ENCODE measurements at places on chromosomes 1 and 21.

DNA sequence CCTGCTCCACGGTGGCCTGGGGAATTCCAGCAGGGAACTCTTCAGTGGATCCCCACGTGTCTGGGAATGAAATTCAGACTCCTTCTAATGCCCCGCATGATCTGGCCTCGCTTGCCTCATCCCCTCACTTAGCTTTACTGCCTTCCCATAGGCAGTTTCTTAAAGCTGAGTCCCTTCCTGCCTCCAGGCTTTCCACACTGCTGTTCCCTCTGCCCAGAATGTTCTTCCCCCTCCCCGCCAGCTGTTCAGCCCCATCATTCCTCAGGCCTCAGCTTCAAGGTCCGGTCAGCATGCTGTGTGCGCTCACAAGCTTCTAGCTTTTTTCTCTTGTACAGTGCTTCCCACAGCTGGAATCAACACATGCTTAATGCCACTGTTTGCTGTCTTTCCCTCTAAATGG is 54.9 kb upstream of the WASF2 start:
- DNase-seq: no peak

DNA sequence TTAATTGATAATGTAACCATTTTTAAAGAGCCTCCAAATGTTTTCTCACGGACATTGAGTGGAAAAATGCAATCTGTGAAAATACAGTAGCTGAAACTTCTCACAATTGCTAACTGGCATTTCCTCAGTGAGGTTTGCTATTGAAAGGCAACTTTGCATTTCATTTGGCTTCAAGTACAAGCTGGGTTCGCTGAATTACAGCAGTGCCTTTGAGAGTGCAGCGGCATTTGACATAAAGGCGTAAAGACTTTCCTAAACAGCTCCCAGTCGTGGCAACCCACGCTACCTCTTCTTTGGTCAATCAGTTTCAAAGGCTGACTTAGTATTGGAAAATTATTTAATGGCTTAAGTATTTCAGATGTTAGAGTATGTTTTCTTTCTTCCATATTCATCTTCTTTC is 39.3 kb upstream of the ZBTB18 start:
- DNase-seq: no peak

DNA sequence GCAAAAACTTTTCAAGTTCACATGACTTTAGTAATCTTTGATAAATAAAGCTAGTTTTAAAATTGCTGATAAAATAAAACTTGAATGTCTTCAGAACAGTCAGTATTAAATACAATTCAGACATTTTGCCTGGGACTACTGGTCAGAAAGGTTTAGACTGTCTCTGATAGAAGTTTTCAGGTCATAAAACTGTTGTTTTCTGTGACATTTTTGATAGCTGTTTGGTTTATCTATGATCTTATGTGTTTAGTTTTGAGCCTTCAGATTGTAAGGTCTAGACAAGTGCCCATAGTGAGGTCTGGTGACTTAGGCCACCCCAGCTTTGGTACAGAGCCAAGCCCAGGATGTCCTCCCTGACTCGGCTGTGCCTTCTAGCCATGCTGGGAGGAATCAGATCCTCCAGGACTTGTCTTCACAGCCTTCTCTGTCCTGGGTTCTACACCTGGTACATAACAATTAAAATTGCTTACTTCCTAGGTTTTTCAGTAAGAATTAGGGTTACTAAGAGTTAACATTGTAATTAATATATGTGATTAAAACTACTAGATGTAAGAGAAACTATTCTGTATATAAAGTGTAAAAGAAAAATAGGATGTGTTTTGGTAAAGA is 15.1 kb upstream of the DNAH14 start:
- no peak for DNase-seq

- DNase-seq: no peak
These were observed 85.4 kb upstream of the ROR1 start for GRCh38 chr1:63688302-63688890.

DNA sequence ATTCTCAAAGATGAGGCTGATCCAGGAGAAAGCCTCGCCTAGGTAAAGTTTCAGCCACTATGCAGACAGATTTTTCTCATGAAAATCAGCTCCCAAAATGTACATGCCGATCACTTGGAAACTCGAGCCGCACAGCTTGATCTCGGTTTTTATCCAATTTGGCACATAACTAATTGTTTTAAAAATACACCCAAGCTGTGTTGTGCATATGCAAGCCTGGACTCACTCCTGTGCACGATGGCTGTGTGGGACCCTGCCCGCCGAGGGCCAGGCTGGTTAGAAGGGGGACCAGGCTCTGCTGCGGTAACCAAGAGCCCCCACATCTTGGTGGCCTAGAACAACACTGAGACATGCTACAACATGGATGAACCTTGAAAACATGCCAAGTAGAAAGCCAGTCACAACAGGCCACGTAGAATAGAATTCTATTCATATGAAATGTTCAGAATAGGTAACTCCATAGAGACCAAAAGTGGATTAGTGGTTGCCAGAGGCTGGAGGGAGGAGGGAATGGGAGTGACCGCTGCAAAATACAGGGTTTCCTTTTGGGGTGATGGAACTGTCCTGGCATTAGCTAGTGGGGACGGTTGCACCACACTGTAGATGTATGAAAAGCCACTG is 16.1 kb upstream of the LDLRAP1 start:
- DNase-seq: no peak

DNA sequence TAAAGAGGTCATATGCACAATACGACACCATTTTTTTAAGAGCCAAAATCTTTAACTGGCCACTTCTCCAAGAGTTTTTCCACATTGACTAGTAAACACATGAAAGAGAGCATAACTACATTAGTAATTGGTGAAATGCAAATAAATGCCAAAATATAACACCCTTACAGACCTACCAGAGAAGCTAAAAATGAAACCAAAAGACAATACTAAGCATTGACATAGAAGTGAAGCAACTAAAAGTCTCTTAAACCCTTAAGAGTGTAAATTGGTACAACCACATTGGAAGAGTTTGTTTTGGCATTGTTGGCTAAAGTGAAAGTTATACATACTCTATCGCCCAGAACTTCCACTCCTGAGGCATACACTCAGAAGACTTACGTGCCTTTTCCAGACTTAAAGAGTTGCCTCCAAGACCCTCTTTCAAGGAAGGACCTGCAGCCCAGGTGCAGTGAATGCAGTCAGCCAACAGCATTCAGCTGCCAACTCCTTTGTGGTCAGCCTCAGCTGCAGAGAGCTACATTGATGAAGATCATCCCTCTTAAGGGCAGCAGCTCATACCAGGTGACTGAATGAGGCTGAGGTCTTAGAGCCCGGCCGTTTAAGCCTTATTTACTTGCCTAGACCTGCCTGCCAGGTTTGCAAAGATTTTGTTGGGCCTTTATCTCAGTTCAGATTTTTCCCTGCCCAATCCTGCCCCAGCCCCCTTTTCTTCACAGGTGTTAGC is 839.1 kb upstream of the ADGRL2 start:
- DNase-seq: no peak

- no peak for DNase-seq
These were observed 4.2 kb upstream of the SIM2 start for GRCh38 chr21:36694593-36695282.

- peak; percentile 80 for DNase-seq
These were observed at the start of gene KRTAP21-3 for GRCh38 chr21:30718239-30718909. KRTAP21-3 (minus strand) TSS chr21:30718777; CDS start chr21:30718759, 18 bp downstream.

DNA sequence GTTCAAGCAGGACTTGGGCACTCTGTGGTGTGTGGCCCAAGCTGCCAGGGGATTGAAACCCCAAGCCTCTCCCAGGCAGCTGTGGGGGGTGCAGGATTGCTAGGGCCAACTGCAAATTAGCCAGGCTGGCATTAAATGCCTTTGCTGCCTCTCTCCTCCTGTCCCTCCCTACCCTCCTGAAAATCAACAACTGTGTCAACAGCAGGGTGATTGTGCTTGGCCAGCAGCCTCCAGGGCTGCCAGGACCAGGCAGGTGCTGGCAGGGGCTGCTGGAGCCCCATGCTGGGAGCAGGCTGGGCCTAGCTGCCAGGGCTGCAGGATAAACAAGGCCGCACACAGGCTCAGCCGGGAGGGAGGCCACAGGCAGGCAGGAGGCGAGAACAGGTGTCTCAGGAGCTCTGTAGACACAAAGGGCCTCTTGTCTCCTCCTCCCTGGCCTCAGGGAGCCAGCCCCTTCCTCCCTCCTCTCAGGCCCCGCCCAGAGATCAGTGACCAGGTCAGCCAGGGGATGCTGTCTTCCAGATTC is 11.4 kb downstream of the SOX13 start:
- no peak for DNase-seq

- no peak for DNase-seq
These were observed 125.0 kb downstream of the ADSS2 start for GRCh38 chr1:244326757-244327156.

DNA sequence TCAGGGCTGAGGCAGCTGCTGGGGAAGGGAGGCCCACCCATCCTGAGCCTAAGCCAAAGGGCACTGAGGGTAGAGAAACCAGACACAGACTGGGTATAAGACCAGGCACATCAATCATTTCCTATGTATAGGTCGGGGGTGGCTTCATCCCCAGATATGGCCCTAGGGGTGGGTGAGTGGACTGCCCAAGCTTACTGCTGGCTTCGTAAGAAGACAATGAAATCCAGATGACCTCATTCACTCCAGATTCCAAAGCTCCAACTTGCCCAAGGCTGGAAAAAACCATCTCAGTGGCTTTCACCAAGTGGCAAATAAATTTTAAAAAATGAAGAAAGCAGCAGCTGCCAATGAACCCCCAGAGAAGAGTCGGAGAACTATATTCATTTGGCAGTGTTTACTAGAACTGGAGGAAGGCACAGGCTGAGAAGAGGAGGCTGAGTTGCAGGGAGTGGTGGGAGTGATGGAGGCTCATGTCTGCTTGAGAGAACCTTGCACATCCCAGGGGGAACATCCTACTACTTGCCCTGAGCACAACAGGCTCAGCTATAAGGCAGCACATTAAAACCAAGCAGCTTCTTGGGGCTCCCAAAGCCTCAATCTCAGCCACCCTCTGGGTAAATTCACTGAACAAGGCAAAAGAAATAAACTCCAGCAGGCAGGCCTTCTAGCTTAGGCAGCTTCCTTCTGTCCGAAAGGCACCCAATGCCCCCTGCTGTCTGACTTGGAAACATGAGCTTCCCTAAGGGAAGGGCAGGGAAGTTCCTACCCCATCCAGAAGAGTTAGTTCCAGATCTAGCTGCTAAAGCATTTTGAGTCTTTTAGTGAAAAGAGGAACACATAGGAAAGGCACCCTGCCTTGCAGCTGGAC is 14.1 kb downstream of the PEA15 start:
- DNase-seq: peak; percentile 33

DNA sequence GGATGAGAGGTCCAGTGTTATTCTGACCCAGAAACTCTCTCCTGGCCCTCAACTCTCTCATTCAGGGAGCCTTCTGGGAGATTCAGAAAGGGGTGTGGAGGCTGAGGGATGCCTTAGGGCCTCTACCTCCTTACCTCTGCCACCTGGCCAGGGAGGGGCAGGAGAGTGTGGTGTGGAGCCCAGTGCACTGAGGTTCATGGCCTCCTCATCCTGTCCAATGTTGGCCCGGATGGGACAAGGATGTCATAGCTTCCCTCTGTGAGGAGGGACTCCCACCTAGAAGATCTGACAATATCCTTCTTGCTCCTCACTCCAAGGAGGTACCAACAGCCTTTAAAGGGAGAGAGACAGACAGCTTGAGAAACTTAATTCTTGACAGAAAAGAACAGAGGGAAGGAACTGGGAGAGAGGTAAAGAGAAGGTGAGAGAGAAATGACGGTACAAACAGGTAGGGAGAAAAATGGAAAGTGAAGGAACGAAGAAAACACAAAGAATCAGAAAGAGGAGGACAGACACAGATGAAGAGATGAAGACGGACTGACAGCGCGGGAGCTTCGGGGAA is 779 bp downstream of the BEND5 start:
- no peak for DNase-seq

DNA sequence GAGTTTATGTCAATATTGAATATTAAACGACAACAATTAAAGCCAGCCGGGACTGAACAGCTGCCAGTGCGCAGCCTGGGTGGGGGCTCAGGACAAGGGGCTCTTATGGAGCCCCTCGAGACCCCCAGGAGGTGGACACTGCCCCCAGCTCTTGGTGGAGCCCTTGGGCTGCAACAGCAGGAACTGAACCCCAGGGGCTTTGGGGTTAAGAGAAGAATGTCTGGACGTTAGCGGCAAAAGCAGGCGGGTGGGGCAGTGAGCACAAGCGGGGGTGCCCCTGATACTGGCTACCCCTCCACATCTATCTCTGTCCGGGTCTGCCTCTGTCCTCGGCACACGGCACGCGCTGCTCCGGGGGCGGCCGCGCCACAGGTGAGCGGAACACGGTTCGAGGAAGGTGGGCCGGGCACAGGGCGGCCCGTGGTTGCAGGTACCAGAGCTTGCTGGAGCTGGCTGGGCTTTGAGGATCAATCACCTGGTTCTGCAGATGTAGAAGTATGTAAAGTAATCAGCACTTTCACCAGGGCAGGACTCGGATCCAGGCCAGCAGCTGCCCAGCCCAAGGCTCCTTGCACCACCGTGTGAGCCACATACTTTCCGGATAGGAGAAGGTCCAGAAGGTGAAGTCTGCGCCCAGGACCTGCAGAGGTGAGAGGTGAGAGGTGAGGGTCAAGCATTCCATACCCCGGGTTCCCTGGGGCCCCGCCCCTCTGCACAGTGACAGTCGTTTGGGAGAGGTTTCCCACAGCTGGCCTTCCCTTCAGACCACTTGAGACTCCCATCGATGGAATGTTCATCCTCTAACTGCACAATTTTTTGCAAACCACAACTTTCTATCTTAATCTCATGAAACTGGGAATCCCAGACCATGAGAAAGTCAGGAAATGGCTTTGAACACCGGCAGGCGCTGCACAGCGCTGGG is 12.4 kb upstream of the POFUT2 start:
- no peak for DNase-seq

Data from HS-5 (cell line).